ENCODE measurements at places on chromosomes 2 and 18. TPM values are rescaled to one million over a fixed set of nuclear protein-coding genes. Genes with fewer than 3 reads are reported as not detected.

Gene DNAH7
- 0.49 TPM for total RNA-seq

Gene HTR2B
- total RNA-seq: not detected

Gene PER2
- 1.4 TPM for total RNA-seq

GRCh38 chr2:235990344-235990743 is 177.8 kb downstream of the GBX2 start:
- DNase-seq: no peak
- H3K27me3 ChIP-seq: no peaks in the 10 kb centered on the region
- peaks cover 6% of the 10 kb centered on the region for H3K4me1 ChIP-seq
- no peaks in the 10 kb centered on the region for H3K36me3 ChIP-seq
- H3K4me3 ChIP-seq: no peak overlapping the region

DNA sequence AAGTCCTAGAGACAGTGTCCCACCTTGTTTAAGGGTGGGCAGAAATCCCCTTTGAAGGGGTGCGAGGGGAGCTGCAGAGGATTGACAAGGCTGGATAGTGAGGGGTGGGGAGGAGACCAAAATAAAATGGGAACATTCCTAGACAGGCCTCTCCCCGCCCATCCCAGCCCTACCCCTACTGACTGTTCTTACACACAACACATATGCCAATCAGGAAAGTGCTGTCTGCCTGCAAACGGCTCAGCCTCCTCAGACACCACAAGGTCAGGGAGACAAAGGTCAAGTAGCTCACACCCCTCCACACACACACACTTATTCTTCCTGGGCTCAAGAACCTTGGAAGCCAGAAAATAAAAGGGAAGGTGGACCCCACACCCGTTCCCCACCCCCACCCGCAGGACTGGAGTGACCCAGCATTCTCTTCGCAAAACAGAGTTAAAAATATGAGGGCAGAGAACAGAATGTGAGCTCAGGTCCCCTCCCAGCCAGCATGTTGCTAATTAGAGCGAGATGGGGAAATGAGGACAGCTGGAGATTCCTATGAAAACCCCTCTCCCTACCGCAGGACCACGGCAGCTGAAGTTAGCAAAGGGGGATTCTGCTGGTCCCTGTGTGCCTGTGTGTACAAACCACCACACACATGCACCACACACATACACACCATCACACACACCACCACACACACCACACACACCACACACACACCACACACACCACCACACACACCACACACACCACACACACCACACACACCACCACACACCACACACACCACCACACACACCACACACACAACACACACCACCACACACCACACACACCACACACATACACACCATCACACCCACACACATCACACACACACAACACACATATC is 197.8 kb downstream of the TNS1 start:
- H3K27ac ChIP-seq: no peak overlapping the region
- H3K36me3 ChIP-seq: no peaks in the 10 kb centered on the region
- DNase-seq: peak; percentile 25
- no peak overlapping the region for H3K4me3 ChIP-seq

GRCh38 chr2:200174433-200175216 is 131.9 kb upstream of the SPATS2L start:
- no peak overlapping the region for H3K27ac ChIP-seq
- H3K4me3 ChIP-seq: no peak overlapping the region
- no peak for DNase-seq

DNA sequence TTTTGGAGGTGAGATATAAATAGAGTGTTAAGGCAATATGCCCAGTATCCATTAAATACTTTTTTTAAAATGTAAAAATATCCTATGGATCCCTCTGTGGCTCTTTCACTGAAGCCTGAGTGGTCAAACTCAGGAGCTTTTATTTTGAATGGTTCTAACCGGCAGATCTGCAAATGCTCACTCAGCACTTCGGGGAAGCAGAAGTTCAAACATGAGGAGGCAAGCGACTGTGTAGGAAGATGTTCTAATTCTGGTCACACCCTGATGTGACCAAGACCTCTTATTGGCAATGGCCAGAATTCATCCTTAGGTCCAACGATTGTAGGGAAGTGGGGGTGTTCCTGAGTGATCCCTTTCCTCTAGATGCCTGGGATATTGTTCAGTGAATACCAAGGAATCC is 168.8 kb downstream of the CDCA7 start:
- no peak overlapping the region for H3K27ac ChIP-seq
- no peaks in the 10 kb centered on the region for H3K36me3 ChIP-seq
- DNase-seq: no peak

GRCh38 chr2:29509878-29510277 is 394.7 kb downstream of the CLIP4 start:
- no peak for DNase-seq
- no peak overlapping the region for H3K4me3 ChIP-seq
- no peak overlapping the region for H3K27ac ChIP-seq
- no peaks in the 10 kb centered on the region for H3K4me1 ChIP-seq
- no peaks in the 10 kb centered on the region for H3K36me3 ChIP-seq
- no peaks in the 10 kb centered on the region for H3K27me3 ChIP-seq

GRCh38 chr2:122028371-122029100 is 273.1 kb downstream of the TSN start:
- peaks cover 4% of the 10 kb centered on the region for H3K4me1 ChIP-seq
- no peaks in the 10 kb centered on the region for H3K36me3 ChIP-seq
- H3K4me3 ChIP-seq: no peak overlapping the region
- H3K27me3 ChIP-seq: no peaks in the 10 kb centered on the region
- DNase-seq: no peak

DNA sequence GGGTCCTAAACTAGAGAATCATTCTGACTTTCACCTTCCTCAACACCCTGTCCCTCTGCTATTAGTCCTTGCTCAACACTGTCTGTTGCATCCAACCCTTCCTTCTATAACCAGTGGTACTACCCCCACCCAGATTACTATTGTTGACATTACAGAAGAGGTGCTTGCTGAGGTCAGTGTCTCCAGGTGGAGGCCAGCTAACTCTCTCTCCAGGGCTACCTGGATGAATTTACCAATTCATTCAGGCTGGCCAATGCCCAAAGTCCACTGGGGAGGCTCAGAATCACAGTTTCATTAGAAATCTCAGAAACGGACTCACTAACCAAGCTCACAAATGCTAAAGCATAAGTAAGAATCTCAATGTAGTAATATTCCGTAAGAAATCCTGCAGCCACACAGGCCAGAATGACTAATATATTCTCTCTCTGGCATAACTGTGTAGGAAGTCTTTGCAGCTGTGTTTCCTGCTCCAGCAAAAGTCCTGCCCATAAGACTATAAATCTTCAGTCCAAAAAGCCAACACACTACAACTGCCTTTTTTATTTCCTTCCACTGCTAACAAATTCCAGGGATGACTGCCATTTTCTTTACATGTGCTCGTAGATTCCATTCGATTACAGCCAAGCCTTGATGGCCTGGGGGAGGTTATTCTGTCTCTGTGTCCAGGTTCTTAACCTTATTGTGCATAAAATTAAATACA is 10.0 kb upstream of the TTR start:
- H3K4me1 ChIP-seq: no peaks in the 10 kb centered on the region
- H3K36me3 ChIP-seq: no peaks in the 10 kb centered on the region
- H3K27me3 ChIP-seq: no peaks in the 10 kb centered on the region
- no peak overlapping the region for H3K27ac ChIP-seq
- DNase-seq: no peak

DNA sequence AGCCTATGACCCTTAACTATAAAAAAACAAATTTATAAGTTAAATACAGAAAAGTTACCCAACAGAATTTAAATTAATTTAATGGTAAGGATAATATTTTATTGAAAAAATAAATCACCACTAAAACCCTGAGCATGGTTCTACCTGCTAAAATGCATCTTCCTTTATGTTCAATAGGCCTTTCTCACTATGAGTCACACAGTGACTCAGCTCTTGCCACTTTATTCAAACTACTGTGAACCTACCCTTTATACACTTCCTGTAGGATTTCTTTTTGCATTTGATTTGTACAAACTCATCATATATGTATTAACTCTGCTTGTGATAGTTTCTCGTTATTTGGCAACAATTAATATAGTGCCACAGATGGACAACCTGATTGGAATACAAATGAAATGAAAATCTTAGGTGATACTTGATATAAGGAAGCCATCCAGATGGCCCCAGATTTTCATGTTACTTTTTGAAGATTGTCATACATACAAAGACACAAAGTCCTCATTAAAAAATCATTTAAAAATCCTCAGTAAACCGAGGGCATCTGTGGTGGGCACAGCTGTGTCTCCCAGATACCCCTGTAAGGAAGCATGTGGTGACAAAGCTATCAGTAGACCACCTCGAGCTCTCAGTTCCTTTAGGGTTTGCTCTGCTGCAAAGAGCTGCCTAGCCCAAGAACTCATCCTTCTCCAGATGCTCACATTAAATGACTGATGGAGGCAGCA is 55.2 kb upstream of the COBLL1 start:
- no peak overlapping the region for H3K27ac ChIP-seq
- H3K4me3 ChIP-seq: no peak overlapping the region
- no peaks in the 10 kb centered on the region for H3K27me3 ChIP-seq
- no peaks in the 10 kb centered on the region for H3K36me3 ChIP-seq

GRCh38 chr2:110993557-110994231 is 127.0 kb upstream of the BCL2L11 start:
- no peak for DNase-seq
- H3K4me1 ChIP-seq: peaks cover 9% of the 10 kb centered on the region
- H3K36me3 ChIP-seq: no peaks in the 10 kb centered on the region
- H3K27me3 ChIP-seq: no peaks in the 10 kb centered on the region
- no peak overlapping the region for H3K27ac ChIP-seq

GRCh38 chr2:69345434-69345833 is 41.6 kb downstream of the GFPT1 start:
- no peak overlapping the region for H3K4me3 ChIP-seq
- DNase-seq: no peak
- H3K36me3 ChIP-seq: peaks cover 23% of the 10 kb centered on the region
- H3K4me1 ChIP-seq: peaks cover 27% of the 10 kb centered on the region

- H3K4me1 ChIP-seq: peaks cover 23% of the 10 kb centered on the region
- H3K36me3 ChIP-seq: no peaks in the 10 kb centered on the region
- no peak overlapping the region for H3K27ac ChIP-seq
These were observed 63.3 kb upstream of the CSRNP3 start for GRCh38 chr2:165406173-165406572.

DNA sequence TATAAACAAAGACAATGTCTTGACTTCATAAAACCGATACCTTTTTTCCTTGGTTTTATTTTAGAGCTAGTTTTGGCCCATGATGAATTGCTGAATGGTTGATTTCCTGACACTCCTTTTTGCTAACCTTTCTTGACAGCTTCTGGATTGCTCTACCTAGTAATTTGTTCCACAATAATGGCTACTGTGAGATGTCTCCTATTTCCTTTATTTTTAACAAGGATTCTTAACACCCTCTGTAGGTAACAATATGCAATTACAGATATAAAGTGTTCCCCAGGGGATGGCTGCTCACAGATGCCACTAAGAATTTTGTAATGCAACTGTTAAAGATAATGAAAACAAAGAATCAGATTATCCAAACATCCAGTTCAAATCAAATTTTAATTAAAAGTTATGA is 100.8 kb upstream of the ATP5MC3 start:
- DNase-seq: peak; percentile 2
- no peaks in the 10 kb centered on the region for H3K4me1 ChIP-seq
- no peak overlapping the region for H3K27ac ChIP-seq
- no peaks in the 10 kb centered on the region for H3K27me3 ChIP-seq

- H3K36me3 ChIP-seq: no peaks in the 10 kb centered on the region
- H3K4me3 ChIP-seq: no peak overlapping the region
- H3K27me3 ChIP-seq: no peaks in the 10 kb centered on the region
- no peak overlapping the region for H3K27ac ChIP-seq
- H3K4me1 ChIP-seq: peaks cover 9% of the 10 kb centered on the region
These were observed 147.9 kb downstream of the DOCK10 start for GRCh38 chr2:224894356-224894755.
